Mesendoderm (in vitro differentiated cells): ENCODE measurements at places on chromosomes 13 and 19.

GRCh38 chr19:34974646-34975045, 10.6 kb upstream of the ZNF792 start:
- no peak for DNase-seq

- peak; percentile 47 for DNase-seq
Observed at GRCh38 chr13:51793570-51794271, 10.2 kb downstream of the DHRS12 start.

DNA sequence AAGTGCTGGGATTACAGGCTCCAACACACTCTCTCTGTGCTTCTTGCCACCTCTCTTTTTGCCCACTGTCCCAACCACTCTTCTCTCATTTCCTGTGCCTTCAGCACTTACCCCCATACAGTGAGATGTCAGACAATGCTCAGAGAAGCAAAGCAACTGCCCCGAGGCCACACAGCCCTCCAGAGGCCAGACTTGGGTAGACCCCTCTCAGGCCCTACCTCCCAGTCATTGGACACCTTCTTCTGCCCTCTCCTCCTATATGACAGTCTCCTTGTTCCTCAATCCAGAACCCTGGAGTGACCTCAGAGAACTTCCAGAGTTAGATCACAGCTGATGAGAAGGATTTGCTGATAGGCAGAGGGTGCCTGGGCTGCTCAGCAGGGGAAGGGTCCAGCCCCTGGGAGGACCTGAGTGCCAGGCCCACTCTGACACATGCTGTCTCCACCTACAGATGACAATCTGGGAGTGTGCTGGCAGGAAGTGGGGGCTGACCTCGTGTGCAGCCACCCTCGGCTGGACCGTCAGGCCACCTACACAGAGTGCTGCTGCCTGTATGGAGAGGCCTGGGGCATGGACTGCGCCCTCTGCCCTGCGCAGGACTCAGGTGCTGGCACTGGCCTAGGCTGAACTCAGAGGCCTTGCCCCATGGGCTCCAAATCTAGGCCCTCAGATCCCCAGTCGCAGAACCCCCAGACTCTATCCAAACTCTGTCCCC, 24.4 kb downstream of the LTBP4 start:
- peak; percentile 53 for DNase-seq

DNA sequence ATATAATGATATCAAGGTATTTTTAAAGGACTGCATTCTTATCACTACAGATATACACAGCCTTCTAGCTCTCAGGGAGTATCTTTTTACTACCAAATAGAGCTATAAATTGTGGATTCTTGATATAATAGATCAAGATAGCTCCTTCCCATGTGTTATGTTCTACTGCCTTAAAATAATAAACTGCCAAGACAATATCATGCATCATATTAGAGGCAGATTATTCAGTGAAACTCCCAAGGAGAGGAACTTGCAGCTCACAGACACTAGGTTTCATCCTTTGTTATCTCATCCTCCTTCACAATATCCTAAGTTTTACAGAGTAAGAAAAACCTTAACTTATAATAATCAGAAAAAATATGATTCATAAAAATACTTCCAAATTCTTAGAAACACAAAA, 802.8 kb downstream of the DIAPH3 start:
- no peak for DNase-seq

DNA sequence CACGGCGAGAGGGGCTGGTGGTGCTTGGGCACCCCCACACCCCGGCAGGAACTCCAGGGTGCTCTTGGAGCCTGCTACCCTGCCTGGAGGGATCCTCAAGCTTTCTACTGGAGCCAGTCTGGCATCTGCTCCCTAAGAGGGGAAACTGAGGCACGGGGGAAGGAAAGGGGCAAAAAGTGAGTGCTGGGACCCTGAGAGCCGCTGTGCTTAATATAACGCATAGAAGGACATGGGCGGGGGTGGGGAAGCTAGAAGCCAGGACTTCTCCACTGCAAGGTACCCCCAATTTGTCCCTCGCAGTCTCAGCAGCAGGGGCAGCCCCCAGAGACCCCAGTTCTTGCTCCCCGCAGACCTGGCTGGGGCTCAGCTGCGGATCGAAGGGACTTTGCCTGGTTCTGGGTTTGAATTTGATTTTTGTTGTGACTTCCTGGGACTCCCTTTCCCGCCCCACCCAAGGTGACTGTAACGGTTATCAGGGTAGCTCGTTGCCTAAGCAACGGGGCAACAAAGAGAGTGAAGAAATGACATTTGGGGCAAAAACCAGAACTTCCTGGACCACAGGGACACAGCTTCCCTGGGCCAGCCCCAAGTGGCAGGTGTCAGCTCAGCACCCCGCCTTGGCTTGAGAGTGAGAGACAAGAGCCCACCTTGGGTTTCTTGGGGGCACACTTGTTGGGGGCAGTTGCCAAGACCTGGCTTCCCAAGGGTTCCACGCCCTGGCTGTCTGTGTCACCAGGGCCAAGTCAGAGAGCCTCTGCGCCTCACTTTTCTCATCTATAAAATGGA, 638 bp downstream of the ADGRE5 start:
- DNase-seq: peak; percentile 74

GRCh38 chr13:71082631-71083030, 784.4 kb downstream of the DACH1 start:
- no peak for DNase-seq

GRCh38 chr19:15045506-15045905, 3.8 kb upstream of the CASP14 start:
- no peak for DNase-seq

GRCh38 chr13:112842931-112843391, 126.1 kb upstream of the MCF2L start:
- DNase-seq: no peak

DNA sequence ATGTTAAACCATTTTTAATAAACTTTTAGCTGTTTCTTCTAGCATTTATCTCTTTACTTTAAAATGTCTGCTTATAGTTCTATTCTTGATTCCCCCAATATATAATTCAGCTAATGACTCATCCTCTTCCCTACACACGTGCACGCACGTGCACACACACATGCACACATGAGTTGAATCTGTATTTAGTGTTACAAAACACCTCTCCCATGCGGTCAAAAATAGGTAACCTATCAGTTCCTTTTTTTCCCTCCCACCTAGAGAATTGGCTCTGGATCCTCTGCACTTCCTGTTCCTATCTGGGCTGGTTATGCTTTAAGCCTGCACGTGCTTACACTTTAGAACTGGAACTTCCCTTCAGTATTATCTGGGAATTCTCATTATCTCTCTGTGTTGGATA, 144.1 kb downstream of the PAN3 start:
- no peak for DNase-seq

DNA sequence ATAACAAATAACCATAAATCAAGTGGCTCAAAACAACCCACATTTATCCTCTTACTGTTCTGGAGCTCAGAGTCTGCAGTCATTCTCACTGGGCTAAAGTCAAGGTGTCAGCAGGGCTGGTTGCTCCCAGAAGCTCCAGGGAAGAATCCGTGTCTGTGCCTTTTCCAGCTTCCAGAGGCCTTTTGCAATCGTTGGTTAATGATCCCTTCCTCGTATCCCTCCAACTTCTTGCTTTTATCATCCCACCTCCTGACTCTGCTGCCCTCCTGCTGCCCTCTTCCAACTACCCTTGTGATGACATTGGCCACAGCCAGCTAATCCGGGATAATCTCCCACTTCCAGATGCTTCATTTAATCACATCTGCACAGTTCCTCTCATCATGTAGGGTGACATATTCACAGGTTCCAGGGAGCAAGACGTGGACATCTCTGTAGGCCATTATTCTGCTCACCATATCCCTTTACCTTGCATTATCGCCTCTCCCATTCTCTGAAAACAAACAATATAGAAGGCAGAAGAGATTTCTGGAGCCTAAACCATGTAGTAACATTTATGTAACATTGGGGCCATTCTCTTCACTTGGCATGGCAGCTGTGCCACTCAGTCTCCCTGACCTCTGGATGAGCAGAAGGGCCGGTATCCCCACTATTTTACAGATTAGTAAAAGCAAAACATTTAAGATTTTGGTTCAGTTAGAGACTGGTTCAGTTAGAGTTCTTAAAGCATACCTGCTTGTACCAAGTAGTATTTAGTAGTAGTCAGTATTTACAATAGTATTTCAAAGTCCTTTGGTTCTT, 53.5 kb downstream of the RFC3 start:
- DNase-seq: peak; percentile 43

DNA sequence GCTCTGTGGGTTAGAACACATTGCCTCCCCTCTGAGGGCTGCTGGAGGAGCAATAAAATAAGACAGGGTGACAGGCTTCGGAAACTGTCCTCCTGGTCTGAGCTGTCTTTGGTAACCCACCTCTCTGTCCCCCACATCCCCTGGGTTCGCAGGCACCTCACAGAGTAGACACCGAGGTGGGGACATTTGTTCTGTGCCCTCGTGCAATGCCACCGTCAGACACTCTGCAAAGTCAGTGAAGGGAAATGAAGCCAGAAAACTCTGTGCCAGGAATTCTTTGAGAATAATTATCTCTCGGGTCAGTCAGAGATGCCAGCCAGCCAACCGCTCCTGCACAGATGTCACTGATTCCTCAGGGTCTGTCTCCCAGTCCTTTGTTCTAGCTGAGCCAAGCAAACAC, 493.6 kb downstream of the FOXO1 start:
- no peak for DNase-seq

GRCh38 chr19:51125421-51126075, 842 bp downstream of the SIGLEC9 start:
- no peak for DNase-seq

- peak; percentile 92 for DNase-seq
Observed at GRCh38 chr13:114099918-114100445, 32.4 kb downstream of the RASA3 start.

DNA sequence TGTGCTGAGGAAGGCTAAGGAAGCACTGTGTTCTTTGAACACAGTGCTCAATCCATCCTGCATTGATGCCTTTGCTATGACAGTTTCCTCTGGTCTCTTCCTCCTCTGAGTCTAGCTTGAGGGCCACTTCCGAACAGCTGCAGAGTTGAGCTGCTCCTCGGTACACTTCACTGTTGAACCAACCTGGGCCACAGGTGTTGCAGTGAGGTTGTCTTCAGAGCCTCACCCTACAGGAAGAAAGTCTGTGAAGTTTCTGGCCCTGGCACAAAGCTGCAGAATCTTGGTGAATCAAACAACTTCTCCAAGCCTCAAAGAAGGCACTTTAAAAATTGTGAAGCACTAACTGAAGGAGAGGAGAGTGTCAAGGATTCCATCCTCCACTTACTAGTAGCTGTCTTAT, 394.0 kb downstream of the KCNRG start:
- DNase-seq: no peak

DNA sequence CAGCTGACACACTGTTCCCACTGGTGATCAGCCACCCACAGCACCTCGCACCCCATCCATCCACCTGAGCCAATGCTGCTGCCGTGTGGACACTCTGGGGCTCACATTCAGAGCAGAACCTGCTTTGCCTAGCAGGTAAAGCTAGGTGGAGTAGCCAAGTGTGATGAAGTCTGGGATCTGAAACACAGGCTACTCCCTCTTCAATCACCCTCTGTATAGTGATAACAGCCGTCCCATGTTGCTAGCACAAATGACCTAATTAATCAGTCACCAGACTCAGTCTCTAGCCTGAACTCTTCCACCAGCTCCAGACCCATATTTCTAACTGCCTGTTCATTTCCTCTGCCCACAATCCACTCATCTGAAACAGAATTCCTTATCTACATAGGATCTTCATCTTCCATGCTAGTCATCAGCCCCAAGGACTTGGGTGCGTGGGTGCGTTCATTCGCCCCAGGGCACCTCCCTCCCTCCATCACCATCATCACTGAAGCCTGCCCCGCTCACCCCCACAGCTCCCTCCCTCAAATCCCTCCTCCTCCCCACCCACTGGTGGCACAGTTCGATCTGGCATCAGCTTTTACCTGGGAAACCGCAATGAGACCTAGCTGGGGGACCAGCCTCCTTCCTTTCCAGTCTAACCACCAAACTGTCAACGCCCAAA, 19.8 kb downstream of the STK24 start:
- peak; percentile 32 for DNase-seq

DNA sequence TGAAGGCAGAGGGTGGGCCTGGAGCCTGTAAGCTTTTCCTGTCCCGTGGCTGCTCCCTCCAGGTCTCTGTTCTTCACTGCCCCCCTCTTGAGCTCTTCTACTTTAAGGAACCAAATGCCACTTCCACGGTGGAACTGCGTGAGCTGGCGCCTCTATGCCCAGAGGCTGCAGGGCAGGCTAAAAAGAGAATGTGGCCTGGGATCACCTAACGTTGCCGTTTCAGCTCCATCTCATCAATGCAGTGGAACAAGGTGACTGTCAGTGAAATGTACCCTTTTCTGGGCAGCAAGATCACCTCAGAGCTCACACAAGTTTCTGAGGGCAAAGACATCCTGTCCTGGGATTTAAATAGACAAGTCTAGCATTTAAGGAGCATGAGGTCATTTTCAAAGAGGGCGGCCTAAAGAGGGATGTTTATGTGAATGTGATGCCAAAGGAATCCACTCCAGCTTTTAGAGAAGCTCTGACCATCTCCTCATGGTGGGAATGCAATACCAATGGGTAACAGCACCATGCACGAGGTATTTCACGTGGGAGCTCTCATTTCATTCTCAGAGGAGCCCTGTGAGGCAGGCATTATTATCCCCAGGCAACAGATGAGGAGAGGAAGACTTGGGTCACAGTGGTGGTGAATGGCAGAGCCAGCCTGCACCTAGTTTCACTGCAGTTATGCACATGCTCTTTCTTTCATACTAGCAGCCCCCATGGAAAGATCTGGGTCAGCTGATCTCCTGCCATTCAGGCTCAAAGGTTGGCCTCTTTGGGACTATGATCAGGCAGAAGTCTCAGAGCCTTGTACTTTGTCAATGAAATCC, 39.3 kb downstream of the RGCC start:
- DNase-seq: peak; percentile 51

DNA sequence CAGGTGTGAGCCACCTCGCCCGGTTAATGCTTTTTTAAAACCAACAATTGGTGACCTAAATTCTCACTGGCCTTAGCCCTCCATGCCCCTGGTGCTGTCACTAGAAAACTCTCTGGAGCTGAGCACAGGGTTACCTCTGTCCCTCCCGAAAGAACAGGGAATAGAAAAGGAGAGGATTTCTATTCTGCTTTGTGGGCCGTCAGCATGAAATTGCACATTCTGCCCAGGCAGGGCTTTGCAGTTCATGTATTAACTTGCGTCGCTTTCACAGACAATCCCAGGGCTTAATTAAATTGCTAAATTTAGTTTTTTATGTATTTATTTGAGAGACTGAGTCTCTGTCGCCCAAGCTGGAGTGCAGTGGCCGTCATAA, 583 bp upstream of the ZNF480 start:
- peak; percentile 13 for DNase-seq

GRCh38 chr19:30150626-30151025, 208.6 kb downstream of the URI1 start:
- no peak for DNase-seq
